ENCODE measurements at places on chromosomes 7 and 10.

- DNase-seq, result no peak
These were observed 40.4 kb downstream of the PROSER2 start for GRCh38 chr10:11863353-11864109.

- no peak for DNase-seq
These were observed 25.5 kb downstream of the IL15RA start for GRCh38 chr10:5951721-5952407.

DNA sequence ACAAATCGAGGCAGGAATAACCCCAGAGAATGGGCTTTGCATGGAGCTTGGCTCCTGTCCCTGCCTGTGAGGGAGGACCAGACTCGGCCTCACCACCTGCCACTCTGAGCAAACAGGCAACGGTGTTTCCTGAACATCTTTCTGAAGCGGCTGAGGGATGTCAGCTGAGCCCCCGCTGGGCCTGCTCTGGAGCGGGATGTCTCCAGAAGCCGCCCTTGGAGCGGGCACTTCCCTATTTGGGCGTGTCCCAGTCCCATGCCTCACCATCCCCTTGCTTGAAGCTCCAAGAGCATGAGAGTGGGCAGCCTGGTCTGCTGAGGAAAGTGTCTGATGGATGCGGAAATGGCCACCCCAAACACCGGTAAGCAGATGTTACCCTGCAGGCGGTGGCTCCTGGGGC lies 10.2 kb downstream of the ALKBH4 start:
- DNase-seq, result no peak

GRCh38 chr10:67306588-67307205 lies 380.9 kb downstream of the LRRTM3 start:
- peak; percentile 16 for DNase-seq

DNA sequence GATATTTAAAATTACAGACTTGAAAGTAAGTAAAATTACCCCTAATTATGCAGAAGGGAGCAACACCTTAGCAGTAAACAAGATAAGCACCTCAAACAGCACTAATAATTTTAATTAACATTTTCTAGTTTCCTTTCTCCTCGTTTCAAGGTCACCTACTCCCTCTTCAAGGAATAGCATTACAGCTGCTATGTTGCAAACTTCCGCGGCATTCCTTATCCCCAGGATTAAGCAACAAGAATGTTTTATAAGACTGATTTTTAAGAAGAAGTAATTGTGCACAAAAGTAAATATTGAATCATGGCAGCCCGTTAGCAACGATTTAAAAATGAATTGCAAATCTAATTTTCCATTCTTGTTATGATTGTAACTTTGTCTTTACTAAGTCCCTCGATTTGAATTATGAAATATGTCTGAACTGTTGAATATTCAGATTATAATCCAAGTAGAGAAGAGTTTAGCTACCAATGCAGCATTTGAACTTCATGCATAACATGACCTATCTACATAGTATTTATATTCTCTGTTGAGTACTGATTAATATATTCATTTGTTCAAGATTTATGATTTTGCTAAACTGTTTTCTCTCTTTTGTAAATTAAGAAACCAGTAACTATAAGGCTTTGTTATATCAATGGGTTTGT lies 593.5 kb upstream of the MGMT start:
- DNase-seq, result no peak

- DNase-seq, result no peak
These were observed 547.7 kb upstream of the GALNT17 start for GRCh38 chr7:70583965-70584883.

- DNase-seq, result no peak
These were observed 272.5 kb downstream of the DGKB start for GRCh38 chr7:14630048-14630447.

- DNase-seq, result peak; percentile 22
These were observed 105.5 kb downstream of the TRIM24 start for GRCh38 chr7:138565451-138566114.

- no peak for DNase-seq
These were observed 59.9 kb upstream of the TM9SF3 start for GRCh38 chr10:96646751-96647166.

DNA sequence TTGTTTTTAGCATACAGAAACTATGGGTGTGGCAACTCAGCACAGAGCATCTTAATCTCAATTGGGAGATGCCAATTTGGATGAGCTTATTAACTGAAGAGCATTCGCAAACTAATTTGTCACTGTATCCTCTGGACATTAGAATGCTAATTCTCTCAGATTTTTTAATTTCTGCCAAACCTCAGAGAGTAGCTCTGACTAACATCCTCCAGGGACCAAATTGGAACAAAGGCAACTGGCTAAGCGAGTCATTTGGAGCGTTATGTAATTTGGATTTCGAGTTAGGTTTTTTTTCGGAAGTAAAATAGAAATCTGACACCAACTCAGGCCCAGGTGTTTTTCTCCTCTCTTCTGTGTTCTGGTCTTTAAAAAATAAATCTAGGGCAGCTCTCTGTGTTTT lies 201.9 kb downstream of the BMPER start:
- DNase-seq, result peak; percentile 44

DNA sequence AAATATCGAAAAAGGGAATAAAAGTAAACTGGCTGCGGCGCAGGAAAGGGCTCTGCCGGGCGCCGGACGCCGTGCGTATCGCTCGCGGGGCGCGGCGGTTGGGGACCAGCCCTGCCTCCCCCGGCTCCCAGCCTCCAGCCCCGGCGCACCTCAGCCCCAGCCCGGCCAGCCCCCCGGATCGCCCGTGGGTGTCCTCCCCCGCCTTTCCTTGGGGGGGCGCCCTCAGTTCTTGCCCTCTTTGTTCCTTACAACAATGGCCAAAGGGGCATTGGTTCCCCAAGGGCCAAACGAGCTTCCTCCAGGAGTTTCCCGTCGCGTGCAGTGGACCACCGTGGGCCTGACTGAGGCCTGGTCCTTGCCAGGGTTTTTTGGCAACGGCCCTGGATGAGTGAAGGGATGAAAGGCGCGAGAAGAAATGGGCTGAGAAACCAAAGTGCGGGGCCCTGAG lies 1.2 kb downstream of the MACROH2A2 start:
- no peak for DNase-seq

DNA sequence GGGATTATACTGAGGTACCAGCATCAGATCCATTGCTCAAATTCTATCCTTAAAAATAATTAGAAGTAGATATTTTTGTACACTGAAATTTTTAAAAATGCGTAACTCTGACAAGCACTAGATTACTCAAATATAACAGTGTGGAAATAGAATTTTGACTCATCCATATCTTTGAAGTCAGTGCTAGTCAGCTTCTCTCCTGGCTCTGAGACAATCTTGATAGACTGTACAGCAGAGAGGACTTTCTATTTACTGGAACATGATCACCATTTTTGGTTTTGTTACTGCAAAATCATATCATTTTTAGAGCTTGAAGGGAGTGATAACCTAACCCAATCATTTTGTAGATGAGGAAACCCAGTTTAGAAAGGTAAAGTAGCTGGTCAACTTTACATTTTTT lies 195.0 kb downstream of the MTERF1 start:
- peak; percentile 8 for DNase-seq

DNA sequence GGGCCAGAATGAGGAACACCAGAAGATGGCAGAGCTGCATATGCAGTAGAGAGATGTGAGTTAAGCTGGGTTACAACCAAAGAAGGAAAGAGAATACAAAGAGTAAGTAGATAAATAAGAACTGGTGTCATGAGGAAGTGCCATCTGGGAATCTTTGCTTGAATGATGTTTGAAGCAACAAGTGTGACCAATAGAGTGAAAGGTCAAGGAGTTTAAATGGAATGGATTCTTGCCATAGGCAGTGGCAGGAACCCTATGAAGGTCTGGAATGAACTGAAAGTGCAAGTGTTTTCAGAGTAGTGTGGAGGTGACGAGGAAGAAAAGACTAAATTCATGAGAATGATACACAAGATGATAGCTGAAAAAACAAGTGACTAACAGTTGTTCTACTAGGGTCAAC lies 21.6 kb downstream of the MEST start:
- no peak for DNase-seq

DNA sequence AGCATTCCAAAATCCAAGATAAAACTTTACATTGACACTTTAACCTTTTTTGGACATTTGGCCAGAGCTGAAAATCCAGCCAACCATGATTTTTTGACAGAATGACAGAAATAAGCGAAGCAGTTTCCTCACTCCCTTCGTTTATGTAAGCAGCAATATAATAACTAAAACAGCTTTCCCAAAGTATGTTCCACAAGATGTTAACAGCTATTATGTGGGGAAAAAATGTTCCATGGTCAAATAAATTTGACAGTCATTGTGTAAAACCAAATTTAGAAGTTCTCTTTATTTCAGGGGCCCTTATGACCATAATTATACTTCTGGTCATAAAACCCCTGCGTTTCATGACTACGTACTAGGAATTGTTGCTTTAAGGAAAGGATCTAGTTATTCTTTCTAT lies 416.5 kb downstream of the MAGI2 start:
- no peak for DNase-seq

DNA sequence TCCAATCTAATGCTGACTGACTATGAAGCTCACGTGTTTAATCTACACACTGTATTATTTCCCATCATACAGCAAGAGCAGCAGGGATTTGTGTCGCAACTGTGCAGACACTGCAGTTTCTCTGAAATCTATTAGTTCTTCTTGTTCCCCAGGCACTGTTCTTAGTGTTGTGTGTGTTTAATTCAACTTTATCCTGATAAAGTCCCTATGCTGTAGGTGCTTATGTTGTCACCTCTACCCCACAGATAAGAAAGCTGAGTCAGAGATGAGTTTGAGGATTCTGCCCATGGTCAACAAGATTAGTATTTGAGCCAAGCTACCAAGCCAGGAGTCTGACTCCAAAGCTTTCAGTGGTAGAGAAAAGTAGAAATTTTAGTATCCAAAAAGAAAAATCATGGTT lies 22.5 kb upstream of the EPHB6 start:
- no peak for DNase-seq

GRCh38 chr10:104615136-104615535 lies 26.0 kb upstream of the SORCS3 start:
- no peak for DNase-seq

- DNase-seq, result no peak
These were observed 36.1 kb downstream of the KCTD7 start for GRCh38 chr7:66664590-66665293.

Measured in astrocyte of the spinal cord (primary cell).